ENCODE measurements at places on chromosomes 4 and X. TPM values are rescaled to one million over a fixed set of nuclear protein-coding genes. Genes with fewer than 3 reads are reported as not detected.

DNA sequence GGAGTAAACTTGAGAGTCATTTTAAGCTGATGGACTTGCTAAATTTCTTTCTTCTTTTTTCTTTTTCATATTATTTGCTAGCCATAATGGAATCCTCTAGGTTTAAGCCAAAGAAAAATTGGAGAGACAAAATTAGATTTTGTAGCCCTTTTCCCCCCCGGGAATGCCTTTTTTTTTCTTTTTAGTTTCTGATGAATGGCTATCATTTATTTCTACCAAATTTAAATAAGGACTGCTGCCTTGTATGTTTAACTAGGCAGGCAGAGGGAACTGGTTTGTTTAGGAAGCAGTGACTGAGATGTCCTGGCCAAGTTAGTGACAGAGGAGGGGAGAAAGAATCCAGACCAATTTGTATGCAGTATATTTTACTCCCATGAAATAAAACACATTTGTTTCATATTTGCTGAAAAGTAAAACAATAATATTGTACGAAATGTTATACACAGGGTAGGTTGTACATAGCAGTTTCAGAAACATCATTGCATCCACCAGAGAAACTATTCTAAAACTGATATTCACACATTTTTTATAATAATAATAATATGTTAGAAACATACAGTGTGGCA is 5.7 kb downstream of the PITX2 start:
- no peak for DNase-seq

- no peak for DNase-seq
Measured at GRCh38 chr4:151012820-151013219, 2.3 kb downstream of the LRBA start.

DNA sequence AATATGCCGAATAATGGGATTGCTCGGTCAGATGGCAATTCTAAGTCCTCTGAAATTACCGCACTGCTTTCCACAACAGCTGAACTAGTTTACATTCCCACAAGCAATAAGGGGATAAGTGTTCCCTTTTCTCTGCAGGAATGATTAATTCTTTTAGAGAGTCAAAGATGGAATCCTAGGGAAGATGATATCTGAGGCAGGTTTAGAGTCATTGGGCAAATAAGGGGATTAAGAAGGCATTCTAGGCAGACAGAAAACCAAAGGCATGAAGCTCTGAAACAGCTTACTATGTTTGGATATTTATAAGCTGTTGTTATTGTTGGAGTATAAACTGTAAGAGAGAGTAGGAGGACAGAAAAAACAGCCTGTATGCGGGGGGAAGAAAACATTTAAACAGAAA is 85.7 kb downstream of the TET2 start:
- no peak for DNase-seq

The ARR3 gene
- not detected for polyA plus RNA-seq

GRCh38 chr4:17817027-17817426 is 6.2 kb downstream of the NCAPG start:
- DNase-seq, result no peak

- no peak for DNase-seq
Measured at GRCh38 chr4:99591757-99592156, 17.1 kb downstream of the MTTP start.

GRCh38 chr4:15783676-15784075 is 5.5 kb downstream of the CD38 start:
- no peak for DNase-seq

- DNase-seq, result no peak
Measured at GRCh38 chrX:139759637-139760036, 51.7 kb upstream of the MCF2 start.

DNA sequence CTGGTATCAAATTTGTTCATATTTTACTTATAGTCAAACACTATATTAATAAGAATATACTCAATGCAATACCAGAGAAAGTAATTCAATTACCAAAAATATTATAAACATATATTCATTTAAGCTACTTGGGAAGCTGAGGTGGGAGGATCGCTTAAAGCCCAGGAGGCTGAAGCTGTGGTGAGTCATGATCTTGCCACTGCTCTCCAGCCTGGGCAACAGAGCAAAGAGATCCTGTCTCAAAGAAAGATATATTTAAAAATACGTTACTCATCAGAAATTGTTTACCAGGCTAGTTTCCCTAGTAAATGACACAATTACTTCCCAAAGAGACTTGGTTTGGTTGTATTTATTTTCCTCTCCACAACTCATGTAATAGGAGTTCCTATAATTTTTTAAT is 433.6 kb downstream of the GASK1B start:
- DNase-seq, result no peak

The PHEX gene
- 0.36 TPM for polyA plus RNA-seq

The PCSK1N gene
- 11.1 TPM for polyA plus RNA-seq

DNA sequence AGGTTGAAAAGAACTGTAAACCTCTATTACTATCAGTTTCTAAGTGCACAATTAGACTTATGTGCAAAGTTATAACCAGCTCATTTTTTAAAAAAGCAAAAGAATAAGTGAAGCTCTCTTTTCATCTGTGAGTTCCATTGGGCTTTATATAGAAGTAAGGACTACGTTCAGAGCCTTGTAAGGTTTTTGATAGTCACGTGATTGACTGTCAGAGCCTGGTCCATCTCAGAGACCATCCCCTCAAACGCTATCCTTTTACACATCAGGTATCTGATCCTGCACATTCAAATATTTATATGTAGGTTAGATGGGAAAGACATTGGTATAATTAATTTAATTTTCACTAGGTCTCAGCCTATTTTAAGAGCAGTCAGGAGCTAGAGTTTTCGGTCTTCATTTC is 279.3 kb downstream of the INPP4B start:
- DNase-seq, result no peak

DNA sequence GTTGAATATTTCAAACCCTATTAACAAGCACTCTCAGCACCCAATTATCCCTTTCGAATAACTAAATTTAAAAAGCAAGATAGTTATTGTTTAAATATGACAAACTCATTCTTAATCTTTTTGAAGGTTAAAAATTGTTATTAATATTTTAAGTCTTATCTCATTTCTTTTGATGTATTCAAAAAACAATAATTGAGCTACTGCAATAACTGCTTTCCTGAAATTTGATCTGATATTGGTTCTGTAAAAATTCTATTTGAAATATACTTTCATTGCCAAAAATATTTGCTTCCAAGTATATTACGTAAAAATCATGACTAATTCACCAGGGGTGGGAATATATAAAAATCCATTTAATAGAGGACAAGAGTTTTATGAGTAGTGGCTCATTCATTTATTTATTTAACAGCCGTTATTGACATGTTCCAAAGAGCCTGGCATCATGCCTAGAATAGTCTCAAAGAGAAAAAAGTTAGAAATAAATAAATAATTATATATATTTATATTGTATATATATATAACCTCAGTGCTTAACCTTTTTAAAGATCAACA is 34.4 kb downstream of the GLRA3 start:
- DNase-seq, result no peak

The HSFX4 gene
- polyA plus RNA-seq, result not detected

DNA sequence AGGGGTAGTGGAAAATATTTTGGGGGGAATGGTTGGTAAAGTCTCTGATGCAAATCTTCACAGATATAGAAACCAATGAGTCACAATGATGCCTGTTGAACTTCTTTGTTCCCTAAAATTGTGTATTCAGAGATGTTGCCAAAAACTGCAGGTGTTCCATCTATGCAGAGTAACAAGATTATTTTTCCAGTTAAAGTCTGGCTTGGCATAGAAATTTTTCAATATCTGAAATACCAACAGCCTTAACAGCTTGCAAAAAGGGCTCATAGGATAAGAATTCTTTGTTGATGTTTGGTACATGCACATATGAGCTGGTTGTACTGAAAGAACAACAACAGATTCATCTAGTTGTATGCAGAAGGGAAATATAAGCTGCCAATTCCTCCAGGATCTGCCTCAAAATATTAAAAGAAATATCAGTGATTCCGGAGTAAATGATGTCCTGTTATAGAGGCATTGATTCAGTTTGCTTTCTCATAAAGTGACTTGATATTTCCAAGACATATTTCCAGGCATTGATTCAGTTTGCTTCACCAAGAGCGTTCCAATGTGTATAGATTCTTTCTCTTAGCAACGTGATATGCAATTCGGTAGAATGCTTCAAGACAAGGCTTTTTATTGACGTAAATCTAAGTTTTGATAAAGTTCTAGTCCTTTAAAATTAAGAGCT is 564.4 kb downstream of the TMA16 start:
- no peak for DNase-seq

- DNase-seq, result no peak
Measured at GRCh38 chr4:121633653-121634052, 63.1 kb downstream of the ANXA5 start.

The TBX22 gene
- polyA plus RNA-seq, result not detected

The SYTL5 gene
- polyA plus RNA-seq, result not detected

- no peak for DNase-seq
Measured at GRCh38 chr4:169175476-169175875, 95.3 kb downstream of the SH3RF1 start.

The SLC25A4 gene
- 16.3 TPM for polyA plus RNA-seq

The AVPR2 gene
- polyA plus RNA-seq, result not detected

DNA sequence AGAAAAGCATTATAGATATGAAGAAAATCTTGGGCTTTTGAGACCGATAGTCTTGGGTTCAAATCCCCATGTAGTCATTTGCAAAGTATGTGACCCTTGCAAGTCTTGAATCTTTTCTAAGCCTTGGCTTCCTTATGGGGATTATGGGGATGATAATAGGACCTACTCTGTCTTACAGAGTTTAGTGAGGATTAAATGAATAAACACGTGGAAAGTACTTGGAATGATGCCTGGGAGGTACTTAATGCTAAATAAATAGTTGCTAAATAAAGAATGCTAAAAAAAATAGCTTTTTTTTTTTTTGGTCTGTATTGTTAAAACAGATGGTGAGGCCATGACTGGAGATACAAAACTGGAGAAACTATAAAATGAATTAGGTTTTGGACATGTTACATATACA is 292.7 kb downstream of the GPAT3 start:
- DNase-seq, result no peak
